RWPE2 (cell line): ENCODE measurements at places on chromosomes 12 and 14.

DNA sequence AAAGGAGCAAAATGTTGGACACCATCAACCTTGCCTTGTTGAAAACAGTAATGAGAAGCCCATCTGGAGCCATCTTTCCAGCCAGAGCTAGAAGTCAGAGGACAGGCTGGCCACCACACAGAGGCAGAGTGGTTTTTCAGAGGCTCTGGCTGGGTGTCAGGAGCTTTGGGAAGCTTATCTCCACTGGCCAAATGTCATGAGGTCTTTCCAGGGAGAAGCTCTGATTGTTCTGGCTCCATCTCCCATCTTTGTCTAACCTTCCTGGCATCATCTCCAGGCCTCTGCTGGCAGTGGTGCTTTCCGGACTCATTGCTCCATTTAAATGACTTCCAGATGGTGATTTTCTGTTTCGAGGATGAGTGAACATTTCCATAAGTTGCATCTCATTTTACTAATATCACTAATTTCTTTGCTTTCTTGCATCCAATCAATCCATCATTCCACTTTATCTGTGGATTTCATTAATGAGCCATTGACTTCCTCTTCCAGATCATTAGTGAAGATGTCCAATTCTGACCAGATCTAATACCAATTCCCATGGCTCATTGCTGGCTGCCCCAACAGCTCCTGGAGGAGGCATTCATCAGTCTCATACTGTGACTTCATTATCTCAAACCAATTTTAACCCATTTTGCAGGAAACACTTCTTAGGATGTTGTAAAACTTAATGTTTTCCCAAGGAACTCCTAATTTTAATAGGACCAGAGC, 35.3 kb upstream of the TMTC1 start:
- no peaks in the 10 kb centered on the region for H3K27me3 ChIP-seq
- H3K27ac ChIP-seq, result no peak overlapping the region
- H3K4me3 ChIP-seq, result no peak overlapping the region
- no peak for DNase-seq

DNA sequence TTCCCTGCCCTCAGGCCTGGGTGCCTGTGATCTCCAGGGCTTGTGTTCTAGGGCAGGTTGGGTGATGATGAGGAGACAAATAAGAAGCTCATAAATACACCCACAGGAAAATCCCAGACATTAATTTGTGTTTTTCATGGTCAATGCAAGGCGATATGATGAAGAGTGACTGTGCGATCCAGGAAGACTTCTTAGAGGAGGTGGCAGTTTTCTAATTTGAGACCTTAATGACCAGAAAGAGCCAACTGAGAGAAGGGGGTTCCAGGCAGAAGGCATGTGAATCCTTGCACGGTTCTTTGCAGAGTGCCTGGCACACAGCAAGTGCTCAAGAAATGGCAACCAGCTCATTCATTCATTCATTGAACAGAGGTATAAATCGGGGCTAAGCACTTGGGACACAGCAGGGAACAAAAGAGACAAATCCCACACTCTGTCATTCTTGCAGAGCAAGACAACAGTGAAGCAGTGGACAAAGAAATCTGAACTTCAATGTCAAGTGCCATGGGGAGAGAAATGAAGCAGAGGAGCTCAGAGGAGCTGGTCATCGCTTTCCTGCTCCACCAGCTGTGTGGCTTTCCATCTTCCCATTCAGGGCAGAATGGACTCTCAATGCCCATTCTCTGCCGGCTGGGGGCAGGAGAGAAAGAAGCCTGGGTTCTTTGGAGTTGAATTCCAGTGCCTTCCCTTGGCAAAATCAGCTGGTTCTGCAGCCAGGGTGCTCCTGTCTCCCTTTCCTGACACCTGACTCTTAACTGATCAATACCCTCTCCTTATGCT, 128.3 kb downstream of the AACS start:
- H3K36me3 ChIP-seq, result no peaks in the 10 kb centered on the region
- H3K4me1 ChIP-seq, result no peaks in the 10 kb centered on the region
- no peak overlapping the region for H3K27ac ChIP-seq
- no peak for DNase-seq
- peaks cover 32% of the 10 kb centered on the region for H3K27me3 ChIP-seq

DNA sequence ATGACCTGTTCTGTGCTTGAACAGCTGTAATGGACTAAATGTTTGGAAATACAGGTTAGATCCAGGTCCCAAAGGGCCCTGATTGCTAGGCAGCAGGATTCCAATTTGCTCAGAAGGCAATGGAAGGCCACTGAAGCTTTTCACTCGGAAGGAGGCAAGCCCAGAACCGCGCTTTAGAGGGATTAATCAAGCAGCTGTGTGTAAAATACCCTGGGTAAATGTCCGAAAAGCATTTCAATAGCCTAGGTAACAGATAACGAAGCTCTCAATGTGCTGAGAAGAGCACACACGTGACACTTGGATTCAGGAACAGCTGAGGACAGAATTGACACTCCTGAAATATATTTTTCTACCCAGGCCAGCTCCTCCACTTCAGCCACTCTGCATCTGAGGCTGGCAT, 436.1 kb downstream of the TMEM132D start:
- DNase-seq, result no peak
- H3K27me3 ChIP-seq, result no peaks in the 10 kb centered on the region
- no peaks in the 10 kb centered on the region for H3K36me3 ChIP-seq
- no peak overlapping the region for H3K27ac ChIP-seq
- no peak overlapping the region for H3K4me3 ChIP-seq

GRCh38 chr12:75583355-75583754, 71.9 kb upstream of the KRR1 start:
- no peaks in the 10 kb centered on the region for H3K27me3 ChIP-seq
- H3K4me1 ChIP-seq, result peaks cover 10% of the 10 kb centered on the region
- H3K4me3 ChIP-seq, result no peak overlapping the region

- no peaks in the 10 kb centered on the region for H3K4me1 ChIP-seq
- no peaks in the 10 kb centered on the region for H3K27me3 ChIP-seq
- no peak for DNase-seq
- no peaks in the 10 kb centered on the region for H3K36me3 ChIP-seq
Measured at GRCh38 chr14:24411443-24412389, 12.9 kb downstream of the NYNRIN start.

DNA sequence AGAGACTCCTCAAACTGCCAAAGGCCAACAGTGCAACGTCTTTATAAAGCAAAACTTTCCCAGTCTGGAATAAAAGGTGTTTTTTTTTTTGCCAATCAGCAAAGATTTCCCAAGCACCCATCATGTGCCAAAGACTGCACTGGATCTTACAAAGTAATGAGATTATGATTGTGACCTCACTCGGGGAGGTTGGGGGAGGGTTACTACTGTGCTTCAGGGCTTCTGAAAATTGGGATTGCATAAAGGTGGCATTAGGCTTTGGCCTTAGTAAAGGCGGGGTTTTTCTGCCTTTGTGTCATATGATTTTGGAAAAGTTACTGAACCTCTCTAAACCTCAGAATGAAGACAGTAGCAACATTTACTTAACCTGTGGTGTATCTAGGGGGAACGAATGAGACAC, 233.8 kb downstream of the DACT1 start:
- no peak for DNase-seq
- H3K36me3 ChIP-seq, result no peaks in the 10 kb centered on the region
- no peaks in the 10 kb centered on the region for H3K4me1 ChIP-seq
- H3K27ac ChIP-seq, result no peak overlapping the region
- H3K27me3 ChIP-seq, result no peaks in the 10 kb centered on the region

DNA sequence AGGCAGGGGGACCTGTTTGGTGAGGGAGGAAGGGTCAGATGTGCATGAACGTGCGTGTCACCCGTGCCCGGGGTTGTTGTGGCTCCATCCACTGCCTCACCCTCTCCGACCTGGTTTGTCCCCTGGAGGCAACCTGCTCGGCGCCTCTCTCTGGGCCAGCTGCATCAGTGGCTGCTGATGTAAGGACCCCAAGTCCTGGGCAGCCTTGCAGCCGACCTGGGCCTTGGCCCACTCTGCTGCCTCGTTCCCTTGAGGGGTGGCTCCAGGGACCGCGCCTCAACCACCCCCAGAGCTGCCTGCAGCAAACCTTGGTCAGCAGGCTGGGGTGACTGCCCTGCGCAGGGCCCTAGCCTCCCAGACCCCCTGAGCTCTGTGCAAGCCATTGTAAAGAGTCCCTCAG, 351.7 kb downstream of the TMEM121 start:
- H3K4me3 ChIP-seq, result no peak overlapping the region
- no peak overlapping the region for H3K27ac ChIP-seq
- peak; percentile 52 for DNase-seq
- peaks cover 31% of the 10 kb centered on the region for H3K27me3 ChIP-seq
- H3K36me3 ChIP-seq, result no peaks in the 10 kb centered on the region

GRCh38 chr12:108572166-108572790, 9.9 kb downstream of the ISCU start:
- H3K4me3 ChIP-seq, result no peak overlapping the region
- no peak overlapping the region for H3K27ac ChIP-seq

DNA sequence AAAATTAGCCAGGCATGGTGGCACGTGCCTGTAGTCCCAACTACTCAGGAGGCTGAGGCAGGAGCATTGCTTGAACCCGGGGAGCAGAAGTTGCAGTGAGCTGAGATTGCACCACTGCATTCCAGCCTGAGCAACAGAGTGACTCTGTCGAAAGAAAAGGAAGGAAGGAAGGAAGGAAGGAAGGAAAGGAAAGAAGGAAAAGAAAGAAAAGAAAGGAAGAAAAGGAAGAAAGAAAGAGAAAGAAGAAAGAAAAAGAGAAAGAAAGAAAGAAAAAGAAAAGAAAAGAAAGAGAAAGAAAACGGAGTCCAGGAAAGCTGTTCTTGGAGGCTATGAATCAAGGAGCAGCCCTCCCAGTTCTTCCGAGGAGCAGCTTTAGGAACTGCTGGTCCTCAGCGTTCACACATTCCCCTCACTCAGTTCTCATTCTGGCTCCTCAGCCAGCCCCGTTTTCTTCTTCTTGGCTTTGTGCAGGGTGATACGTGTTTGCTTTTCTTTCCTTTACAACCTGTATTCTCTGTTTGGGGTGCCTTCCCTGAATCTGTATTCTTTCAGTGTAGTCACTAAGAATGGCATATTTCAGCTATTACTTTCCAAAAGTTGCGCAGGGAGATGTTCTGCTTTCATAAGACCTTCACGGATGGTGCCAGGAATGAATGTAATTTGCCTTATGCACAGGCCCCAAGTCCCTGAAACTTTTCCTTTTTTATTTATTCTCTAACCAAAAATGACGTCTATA, 12.2 kb downstream of the FBXL14 start:
- no peak overlapping the region for H3K27ac ChIP-seq
- no peak for DNase-seq
- peaks cover 5% of the 10 kb centered on the region for H3K4me1 ChIP-seq
- H3K36me3 ChIP-seq, result no peaks in the 10 kb centered on the region; the same call in 1 of the 2 replicates
- H3K4me3 ChIP-seq, result no peak overlapping the region

DNA sequence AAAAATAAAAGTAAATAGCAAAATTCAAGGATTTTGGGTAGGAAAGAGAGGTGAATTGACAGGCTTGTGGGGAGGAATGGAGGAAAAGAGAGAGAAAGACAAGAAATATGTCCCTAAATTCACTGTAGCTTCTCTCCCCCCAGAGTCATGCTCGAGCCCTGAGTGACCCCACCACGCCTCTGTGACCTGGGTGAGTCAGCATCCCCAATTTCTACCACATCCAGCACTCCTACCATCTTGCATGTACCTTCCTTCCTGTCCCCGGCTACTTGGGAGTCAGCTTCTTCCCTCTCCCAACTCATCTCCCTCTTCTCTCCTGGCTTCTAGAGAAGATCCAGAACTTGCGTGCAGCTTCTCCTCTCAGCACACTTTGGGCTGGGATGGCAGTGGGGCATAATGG, 9.8 kb downstream of the ZNF219 start:
- H3K4me3 ChIP-seq, result no peak overlapping the region
- no peaks in the 10 kb centered on the region for H3K27me3 ChIP-seq
- peaks cover 34% of the 10 kb centered on the region for H3K36me3 ChIP-seq
- no peak for DNase-seq
